ENCODE measurements at places on chromosomes 1 and 21. TPM values are rescaled to one million over a fixed set of nuclear protein-coding genes. Genes with fewer than 3 reads are reported as not detected.
A peak's percentile ranks its signal among the peaks of the same experiment; 100 is the strongest.

- DNase-seq: peak; percentile 80
Observed at GRCh38 chr1:235642011-235642942, 7.3 kb downstream of the GNG4 start.

- no peak for DNase-seq
Observed at GRCh38 chr1:21265644-21266043, 24.6 kb downstream of the ECE1 start.

- peak; percentile 90 for DNase-seq
Observed at GRCh38 chr1:154972517-154973343, 1.8 kb upstream of the CKS1B start.

- DNase-seq: no peak
Observed at GRCh38 chr1:151405187-151405951, 6.0 kb downstream of the PSMB4 start.

- no peak for DNase-seq
Observed at GRCh38 chr1:165899461-165899941, 72.1 kb downstream of the UCK2 start.

DNA sequence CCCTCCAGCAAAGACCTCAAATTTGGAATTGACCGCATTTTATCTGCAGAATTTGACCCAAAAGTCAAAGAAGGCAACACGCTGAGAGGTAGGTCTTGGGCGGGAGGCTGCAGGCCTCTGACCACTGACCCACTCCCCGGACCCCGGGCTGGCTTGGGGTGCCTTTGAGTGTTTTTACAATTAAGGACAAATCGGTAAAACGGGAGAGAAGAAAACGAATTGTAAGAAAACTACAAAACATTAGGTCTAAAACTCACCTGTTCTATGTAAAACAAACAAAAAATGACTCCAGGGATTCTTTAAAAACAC is 1.1 kb downstream of the HLX start:
- no peak for DNase-seq

DNA sequence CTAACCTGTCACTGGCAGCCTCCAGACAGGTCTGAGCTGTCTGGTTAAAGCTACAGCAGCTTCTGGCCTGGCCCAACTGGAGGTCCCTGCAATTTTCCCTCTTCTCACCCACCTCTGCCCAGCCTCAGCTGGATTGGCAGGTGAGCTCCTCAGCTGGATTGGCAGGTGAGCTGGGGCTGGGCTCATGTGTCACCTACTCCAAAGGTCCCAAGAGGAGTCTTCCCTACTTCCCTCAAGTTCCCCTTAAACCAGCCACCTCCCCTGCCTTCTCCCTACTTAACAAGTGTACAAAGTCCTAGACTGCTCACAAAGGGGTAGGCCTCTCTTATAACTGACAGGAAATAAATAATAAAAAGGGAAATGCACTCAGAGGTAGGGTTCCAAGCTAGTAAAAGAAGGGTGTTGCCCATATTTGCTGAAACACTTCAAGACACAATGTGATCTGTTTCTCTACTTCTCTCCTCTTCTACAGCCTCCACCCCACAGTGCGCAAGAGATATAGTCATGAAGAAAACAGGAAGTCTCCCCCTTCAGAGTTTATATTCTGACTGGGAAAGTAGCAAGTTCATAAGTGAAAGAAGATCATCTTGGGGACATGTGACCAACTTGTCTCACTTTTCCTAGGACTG is at the start of gene GPA33:
TSS of gene GPA33 (minus strand) at position 64 of the 629 bp plus-strand sequence. CDS start 90 bp downstream, outside the sequence.
- no peak for DNase-seq

Gene TSPAN1
- total RNA-seq: 65.0 TPM

GRCh38 chr1:177569476-177569875 is 398.7 kb downstream of the BRINP2 start:
- DNase-seq: no peak

DNA sequence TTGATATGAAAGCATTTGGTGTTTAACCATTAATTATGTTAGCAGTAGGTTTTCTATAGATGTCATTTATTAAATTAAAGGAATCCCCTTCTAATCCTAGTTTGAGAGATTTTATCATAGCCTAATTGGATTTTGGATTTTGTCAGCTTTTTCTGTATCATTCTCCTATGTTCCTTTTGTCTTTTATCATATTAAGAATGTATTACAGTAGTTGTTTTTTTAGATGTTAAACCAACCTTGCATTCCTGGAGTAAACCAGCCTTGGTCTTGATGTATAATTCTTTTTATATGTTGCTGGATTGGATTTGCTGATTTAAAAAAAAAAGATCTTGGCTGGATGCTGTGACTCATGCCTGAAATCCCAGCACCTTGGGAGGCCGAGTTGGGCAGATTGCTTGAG is 5.6 kb downstream of the SETDB1 start:
- no peak for DNase-seq

DNA sequence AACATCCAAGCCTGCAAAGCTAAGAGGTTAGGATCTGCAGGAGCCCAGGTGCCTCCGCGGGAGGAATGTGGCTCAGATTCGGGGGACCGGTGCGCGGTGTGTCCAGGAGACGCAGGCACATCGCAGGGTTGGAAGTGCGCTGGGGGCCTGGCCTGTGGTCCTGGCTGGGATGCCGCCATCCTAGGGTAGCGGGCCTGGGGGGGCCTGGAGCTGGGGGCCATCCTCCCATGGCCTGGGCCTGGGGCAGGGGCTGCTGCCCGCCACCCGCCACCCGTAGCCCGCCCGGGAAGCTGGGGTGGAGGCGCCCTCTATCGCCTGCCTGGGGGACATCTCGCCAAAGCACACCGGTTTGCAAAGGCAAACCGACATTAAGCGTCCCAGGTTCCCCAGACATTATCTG is 170.6 kb upstream of the ARHGEF16 start:
- DNase-seq: peak; percentile 87

Gene CAPN9
- 19.6 TPM for total RNA-seq

DNA sequence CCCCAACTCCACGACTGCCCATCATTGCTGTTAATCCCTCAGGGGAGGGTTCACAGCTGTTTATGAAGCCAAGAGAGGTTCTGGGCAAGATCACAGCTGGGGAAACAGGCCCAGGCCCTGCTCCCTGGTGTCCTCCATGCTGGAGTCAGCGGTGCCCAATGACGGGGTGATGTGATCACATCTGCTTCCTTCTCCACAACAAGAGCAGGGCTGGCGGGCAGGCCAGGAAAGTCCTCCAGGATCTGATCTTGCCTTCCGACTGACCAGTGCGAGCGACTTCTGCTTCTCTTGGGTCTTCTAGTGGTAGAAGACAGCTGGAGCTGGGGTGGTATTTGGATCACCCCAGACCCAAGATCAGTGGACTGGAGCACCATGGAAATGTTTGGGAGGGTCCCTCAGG is 951 bp upstream of the LINGO4 start:
- DNase-seq: no peak

Gene RGS16
- 18.4 TPM for total RNA-seq

Gene APCS
- not detected for total RNA-seq

Gene MLLT11
- 0.46 TPM for total RNA-seq

DNA sequence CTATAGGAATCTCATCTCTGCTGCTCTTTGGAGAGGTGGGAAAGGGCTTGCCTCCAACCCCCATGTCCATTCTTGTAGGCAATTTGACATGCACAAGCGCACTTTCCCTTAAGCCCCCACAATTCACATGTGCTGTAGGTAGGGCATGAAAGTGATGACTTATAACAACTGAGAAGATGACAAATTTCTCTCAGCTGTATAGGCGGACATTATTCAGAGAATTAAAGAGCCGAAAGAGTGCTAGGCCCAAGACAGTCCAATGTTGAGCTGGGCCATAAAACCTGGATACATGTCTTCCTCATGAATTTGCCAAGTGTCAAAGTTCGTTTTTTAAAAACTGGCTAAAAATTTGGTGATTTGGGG is 106.3 kb upstream of the LYPLAL1 start:
- DNase-seq: no peak

DNA sequence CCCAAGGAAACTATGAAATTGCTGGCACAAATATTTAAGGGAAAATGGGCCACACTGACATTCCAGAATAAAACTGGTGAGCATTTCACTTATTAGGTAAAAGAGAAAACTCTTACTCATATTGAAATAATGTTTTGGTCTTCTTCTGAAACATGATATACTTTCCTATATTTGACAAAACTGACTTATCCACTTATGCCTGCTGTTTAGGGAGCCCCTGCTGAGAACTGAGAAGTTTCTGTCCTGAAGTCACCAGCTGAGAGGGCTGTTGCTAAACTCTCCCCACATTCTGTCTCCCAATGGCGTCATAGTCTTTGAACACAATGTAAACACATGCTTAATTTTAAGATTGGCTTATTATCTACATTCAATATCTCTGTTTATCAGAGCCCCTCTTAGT is 46.8 kb upstream of the ZC3H11B start:
- DNase-seq: no peak

DNA sequence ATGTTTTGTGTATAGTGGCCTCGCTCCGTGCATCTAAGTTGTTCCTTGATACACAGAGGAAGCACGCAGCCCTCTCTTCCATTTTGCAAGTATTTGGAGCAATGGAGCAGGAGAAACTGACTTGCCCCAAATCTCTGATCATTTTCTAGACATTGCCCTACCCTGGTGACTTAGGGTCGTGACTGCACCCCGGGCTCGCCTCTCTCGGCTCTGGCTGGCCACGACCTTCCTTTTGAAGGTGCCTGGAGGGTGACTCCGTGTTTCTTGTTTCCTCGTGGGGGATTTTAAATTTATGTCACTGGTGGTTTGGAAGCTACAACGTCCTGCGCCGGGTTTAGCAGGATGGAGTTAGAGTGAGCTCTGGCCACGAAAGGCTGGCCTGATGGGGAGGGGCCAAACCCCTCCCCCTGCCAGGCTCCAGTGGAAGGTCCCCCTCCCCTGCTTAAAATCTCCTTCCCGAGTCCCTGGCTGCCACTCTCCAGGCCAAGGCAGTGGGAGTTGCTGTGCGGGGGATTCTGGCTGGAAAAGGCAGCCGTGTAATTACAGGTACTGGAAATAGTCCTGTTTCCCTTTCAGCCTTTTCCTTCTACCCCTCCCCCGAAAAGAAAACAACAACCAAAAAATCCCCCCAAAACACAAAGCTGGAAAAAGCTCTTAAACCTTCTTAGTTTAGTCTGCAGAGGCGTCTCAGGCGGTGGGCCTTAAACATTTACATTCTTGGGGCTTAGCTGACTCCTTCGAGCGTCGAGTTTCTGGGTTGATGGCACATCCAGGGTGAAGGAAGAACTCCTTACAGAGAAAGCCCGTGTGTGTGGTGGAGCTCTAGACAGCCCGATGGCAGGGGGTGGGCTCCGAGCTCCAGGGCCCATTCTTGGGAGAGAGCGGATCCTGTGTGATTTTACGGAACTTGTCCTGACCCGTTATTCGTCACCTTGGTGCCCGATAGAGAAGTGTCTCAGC is 28.1 kb downstream of the SPSB1 start:
- DNase-seq: no peak

DNA sequence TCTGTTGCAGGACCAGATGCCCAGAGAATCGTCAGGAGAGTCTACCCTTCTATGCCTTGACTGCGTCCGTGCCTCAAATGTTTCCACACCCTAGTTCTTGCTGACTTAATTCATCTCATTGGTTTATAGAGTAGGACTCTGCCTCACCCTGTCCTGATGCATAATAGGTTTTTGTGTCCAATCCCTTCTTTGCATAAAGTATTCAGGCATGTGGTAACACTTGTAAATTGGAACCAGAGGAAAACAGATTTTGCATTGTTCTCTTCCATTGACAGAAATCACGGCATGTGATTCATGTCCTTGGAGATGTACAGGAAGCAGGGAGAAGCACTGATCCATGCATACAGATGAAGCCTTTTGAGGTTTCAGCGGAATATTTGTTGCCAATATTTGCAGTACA is 29.5 kb downstream of the PLPPR5 start:
- DNase-seq: no peak

Gene FLG2
- not detected for total RNA-seq

GRCh38 chr1:156949127-156949526 is 28.7 kb downstream of the LRRC71 start:
- no peak for DNase-seq

- no peak for DNase-seq
Observed at GRCh38 chr1:7553042-7553690, 217.9 kb upstream of the VAMP3 start.

DNA sequence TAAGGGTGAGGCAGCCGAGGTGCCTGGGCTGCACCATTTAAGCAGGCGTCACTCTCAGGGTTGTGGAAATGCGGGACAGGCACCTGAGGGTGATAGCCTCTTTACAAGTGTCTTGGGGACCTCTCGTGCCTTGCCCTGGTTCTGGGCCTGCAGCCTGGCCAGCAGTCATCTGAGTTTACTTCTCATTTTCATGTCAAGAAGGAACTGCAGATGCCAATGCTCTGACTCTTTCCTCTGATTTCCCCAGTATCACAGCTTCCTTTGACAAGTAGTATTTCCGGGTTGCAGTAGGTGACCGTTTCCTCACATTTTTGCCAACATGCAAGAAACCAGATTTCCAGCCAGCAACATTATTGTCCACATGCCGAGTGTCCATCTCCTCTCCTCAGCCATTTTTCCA is 286.9 kb downstream of the DISC1 start:
- no peak for DNase-seq
